GM12865 (cell line): ENCODE measurements at places on chromosomes 7 and 10.

- DNase-seq = no peak
These were observed 1198.5 kb upstream of the SORCS1 start for GRCh38 chr10:108362961-108363360.

DNA sequence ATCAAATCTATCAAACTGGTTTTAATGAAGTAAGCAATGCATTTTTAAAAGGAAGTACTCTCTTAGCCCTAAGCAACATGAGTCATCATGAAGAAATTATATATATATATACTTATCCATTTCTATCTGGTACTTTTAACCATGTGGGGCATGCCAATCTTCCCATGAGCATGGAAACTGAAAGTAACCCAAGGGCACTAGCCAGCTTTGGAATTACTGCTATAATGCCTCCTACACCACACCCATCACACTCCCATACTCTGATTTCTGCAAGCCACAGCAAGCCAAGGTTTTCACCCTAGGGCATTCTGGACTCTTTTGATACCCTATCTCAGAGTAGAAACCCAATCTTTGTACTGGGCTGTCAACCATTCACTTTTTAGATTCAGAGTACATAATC is 204.6 kb downstream of the IMMP2L start:
- no peak for DNase-seq

DNA sequence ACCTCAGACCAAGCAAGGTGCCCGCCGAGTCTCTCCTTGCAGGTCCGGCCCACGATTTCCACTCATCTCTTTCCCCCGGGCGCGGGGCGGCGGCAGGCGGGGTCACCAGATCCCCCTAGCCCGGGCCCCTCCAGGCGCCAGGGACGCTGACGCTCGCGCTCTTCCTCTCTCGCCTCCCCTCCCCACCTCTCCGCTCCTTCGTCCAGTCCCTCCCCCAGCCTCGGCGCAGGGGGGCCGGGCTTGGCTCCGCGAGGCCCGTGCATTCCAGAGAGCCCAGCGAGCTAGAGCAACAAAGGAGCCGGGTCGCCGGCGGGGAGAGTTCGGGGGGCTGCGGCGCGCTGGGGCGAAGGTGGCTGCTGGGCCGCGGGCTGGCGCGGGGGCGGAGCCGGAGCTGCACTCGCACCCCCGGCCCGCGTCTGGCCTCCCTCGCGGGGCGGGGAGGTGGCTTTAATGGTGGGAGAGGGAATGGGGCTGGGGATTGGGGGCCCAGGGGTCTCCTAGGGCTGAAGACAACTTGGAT is at the start of gene SMO:
Gene SMO, plus strand, starts transcription at position 262 of the 520 bp plus-strand sequence. CDS start 519 bp downstream, outside the sequence.
- DNase-seq = no peak

DNA sequence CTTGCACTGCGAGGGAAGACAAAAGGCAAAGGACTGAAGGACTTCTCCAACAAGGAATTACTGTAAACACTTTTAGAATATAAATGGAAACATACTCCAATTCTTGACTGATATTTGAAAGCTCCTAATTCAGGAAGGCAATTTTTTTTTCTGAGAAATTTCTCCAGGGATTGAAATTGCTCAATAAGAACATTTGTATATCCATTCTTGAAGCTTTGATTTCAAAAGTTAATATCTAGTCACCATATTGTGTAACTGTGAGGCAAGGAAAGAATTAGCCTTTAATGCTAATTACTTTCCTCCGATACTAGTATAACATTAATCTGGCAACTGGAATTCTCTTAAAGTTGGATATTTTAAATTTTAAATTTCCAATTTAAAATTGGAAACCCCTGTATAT is 188.4 kb upstream of the COL1A2 start:
- no peak for DNase-seq

- DNase-seq = peak; percentile 35
These were observed 47.2 kb downstream of the GSAP start for GRCh38 chr7:77368974-77369373.

DNA sequence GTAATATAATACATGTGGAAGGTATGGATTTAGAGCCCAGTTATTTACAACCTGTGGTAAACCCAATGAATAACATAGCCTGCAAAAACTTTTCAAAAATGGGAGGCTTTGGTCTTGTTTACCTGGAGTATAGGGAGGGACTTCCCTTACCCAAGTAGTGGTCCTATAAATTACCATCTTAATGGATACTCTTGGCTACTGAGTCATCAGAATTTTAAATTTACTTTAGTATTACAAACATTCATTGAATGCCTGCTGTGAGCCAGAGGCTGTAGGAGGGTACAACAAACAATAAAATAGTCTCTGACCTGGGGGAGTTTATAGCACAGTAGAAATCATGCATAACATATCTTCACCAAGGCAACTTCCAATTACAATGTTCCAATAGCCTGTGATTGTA is 365.1 kb downstream of the BBS9 start:
- no peak for DNase-seq

DNA sequence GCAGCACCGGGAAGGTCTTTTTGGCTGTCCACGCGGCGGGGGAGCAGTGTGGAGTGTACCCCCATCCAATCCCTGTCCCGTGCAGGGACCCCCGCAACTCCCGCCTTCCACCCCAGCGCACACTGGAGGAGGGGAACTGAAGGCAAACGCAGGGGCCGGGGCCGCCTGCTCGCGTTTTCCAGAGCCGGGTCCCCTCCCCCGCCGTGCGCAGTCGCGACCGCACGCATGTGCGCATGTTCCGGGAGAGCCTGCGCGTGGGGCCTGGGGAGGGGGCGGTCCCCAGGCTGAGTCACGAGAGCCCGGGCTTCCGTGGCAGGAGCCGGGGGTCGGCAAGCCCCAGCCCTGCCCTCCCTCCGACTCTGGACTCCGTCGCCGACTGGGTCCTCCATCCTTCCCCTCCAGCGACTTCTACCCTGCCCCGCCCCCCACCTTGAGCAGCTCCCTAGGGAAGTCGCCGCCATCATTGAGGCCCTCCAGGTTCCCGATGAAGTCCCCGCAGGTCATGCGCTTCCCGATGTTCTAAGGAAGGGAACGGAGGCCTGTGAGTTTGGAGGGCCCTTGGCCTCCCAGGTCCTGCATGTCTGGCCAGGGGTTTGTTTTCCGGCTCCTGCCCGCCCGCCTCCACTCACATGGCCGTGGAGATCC is 8.0 kb downstream of the PSD start:
- no peak for DNase-seq

DNA sequence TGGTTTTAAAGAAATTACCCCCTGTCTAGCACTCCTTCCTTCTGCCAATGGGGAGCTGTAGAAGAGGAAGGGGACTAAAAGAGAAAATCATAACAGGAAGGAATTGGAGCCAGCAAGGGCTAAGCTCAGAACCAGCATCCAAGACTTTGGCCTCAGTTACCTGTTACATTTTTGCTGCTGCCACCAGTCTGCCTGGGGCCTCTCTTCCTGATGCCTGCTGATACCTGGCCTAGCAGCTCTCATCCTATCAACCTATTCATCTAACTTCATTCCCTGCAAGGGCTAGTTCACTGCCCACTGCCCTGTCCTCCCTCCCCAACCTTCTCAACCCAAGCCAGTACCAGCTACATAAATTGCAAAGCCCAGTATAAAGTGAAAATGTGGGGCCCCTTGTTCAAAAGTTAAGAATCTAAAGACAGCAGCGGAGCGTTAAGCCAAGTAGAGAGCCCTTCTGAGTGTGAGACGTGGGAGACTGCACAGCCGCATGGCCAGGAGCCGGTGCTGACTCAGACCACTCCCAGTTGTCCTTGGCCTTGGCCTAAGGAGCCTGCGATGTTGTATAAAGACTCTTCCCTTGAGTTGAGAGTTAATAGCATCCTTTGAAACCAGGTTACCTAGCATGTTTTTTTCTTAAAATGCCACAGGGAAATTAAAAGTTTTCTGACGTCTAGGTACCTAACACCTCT is 13.2 kb upstream of the AOC1 start:
- no peak for DNase-seq

DNA sequence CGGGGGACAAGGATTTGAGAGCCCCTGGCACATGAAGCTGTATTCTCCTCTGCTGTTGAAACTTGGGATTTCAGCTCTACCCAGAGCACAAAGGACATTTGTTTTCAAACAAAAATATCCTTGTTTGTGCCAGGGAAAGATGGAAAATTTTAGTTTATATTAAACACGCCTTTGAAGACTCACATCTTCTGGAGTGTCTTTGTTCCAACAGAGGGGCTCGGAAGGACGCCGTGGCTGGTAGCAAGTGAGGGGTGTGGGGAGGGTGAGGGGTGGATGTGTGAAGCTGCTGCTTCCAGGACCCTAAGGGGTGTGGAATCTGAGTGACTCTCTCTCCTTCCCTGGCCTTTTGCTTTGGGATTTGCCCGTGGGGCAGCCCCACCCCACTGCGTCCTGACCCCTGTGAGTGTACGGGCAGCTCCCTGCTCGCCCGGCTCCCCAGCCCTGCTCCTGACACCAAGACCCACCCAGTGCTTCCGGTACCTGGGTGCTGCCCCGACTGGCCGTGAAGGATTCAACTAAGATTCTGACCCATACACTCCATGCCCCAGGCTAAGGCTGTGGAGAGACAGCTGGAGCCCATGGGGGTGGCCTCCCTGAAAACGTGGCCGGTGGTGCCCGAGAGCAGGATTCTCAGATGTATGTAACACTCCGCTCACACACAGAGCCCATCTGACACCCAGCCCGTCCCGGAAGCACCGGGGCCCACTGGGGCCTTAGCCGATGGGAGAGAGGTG is 59.6 kb downstream of the ZRANB1 start:
- no peak for DNase-seq

DNA sequence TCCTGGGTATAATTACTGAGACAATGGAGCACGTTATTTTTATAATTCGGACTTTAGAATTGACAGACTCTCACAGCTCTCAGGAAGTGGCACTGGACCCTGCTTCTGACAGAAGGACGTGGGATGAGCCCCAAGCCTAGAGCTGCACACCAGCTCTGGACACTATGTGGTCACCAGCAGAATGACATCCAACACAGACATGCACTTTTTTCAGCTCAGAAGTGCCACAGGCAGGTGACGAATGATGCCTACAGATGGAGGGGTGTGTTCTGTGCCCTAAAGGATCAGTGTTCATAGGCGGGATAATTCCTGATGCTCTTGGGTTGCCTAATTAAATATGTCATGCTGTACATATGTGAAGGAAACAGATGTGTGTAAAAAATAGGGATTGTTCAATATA is 87.9 kb downstream of the VIPR2 start:
- no peak for DNase-seq

DNA sequence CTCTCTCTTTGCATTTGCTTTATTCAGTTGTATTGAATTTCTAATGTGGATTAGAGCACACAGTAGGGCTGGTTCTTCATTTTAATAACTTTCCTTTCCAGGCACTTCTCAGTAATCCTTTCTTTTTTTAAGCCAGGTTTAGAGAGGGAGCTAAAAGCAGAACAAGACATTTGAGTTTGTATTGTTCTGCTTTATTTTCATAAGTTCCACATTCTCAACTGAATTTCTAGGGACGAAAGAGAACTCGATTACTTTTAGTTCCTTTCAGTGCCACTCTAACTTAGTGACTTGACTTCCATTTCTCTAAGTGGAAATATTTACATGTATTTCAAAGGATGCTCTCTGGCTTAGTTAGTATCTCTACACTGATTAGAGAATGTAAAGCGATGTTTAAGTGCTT is 145.6 kb downstream of the EXOC4 start:
- no peak for DNase-seq

- DNase-seq = no peak
These were observed 226.9 kb downstream of the ABCA13 start for GRCh38 chr7:48398191-48398590.

DNA sequence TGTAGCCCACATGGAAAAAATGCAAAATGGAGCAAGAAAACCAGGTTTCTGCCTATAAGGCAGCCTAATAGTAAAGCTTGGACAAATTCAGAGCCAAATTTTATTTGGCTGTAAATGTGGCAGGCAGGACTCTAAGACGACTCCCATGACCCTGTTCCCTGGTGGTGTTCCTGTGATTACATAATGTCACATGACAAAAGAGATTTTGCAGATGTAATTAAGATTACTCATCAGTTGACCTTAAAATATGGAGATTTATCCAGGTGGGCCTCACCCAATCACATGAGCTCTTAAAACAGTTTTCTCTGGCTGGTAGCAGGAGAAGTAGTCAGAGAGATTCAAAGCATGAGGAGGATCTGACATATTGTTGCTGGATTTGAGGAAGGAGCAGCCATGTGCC is 303.1 kb upstream of the IMMP2L start:
- no peak for DNase-seq

DNA sequence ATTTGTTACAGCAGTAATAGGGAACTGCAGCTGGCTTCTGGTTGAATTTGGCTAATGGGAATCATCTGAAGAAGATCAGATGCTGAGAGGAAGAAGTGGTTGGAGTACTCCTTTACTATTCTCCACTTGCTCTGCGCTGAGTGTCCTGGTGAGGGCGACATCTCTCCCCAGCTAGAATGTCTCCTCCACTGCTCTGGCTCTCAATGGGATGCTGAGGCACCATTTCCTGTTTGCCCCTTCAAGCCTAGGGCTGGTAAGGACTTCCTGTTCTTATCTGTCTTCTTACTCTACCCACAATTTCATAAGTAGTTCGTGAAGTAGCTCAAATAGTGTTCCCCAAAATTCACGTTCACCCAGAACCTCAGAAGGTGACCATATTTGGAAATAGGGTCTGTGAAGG is 43.2 kb upstream of the TES start:
- peak; percentile 40 for DNase-seq

- DNase-seq = no peak
These were observed 17.6 kb downstream of the MINDY3 start for GRCh38 chr10:15842556-15843169.

GRCh38 chr7:135828604-135829003 is 80.0 kb upstream of the FAM180A start:
- DNase-seq = no peak

DNA sequence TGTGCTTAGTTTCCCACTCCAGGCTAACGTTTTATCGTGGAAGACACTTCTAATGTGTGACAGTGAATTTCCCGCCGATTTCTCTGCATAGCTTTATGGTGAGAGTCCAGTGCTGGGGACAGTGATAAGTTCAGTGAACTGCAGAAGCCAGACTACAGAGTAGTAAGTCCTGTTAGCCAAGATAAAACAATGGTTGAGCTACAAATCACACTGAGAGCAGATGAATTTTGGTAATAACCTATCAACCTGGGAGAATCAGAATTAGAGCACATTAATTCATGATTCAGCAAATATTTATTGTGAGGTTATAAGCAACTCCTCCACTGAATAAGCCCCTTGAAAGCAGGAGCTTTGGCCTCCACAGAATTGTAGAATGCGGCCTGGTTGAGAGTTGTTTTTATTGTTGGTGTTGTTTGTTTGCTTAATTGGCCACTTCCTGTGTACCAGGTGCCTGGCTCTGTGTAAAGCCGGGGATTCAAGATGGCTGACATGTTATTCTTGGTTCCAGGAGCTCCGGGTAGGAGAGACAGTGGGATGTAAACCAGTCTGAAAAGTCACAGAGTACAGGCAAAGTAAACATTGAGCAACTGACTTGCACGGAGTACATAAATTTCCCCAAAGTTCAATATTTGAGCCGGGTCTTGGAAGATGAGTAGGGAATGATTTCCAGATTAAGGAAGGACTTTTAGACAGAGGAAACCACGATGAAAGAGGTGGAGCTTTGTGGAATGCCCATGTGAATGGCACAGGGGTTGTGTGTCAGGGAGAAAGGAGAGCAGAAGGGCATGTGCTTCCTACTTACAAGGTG is 112.7 kb downstream of the SNX10 start:
- no peak for DNase-seq

- no peak for DNase-seq
These were observed 113.2 kb upstream of the IFRD1 start for GRCh38 chr7:112336936-112337576.

- DNase-seq = no peak
These were observed 25.8 kb upstream of the PLPP4 start for GRCh38 chr10:120431251-120431651.

- DNase-seq = no peak
These were observed 653.1 kb upstream of the C7orf33 start for GRCh38 chr7:147937428-147937827.
